ENCODE measurements at places on chromosomes 11 and 22. TPM values are rescaled to one million over a fixed set of nuclear protein-coding genes. Genes with fewer than 3 reads are reported as not detected.

GRCh38 chr11:129222158-129222557, 30.0 kb upstream of the ARHGAP32 start:
- no peak for DNase-seq

GRCh38 chr11:82671451-82671850, 62.2 kb downstream of the FAM181B start:
- DNase-seq, result no peak

DNA sequence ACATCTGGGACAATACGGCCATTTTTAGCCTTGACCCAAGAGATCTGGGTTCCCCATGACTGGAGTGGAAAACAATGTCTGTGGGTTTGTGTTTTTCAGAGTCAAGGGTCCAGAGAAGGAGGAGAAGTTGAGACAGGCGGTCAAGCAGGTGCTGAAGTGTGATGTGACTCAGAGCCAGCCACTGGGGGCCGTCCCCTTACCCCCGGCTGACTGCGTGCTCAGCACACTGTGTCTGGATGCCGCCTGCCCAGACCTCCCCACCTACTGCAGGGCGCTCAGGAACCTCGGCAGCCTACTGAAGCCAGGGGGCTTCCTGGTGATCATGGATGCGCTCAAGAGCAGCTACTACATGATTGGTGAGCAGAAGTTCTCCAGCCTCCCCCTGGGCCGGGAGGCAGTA, 15.7 kb downstream of the NNMT start:
- DNase-seq, result no peak

TEX54 gene
- total RNA-seq, result 0.66 TPM

DNA sequence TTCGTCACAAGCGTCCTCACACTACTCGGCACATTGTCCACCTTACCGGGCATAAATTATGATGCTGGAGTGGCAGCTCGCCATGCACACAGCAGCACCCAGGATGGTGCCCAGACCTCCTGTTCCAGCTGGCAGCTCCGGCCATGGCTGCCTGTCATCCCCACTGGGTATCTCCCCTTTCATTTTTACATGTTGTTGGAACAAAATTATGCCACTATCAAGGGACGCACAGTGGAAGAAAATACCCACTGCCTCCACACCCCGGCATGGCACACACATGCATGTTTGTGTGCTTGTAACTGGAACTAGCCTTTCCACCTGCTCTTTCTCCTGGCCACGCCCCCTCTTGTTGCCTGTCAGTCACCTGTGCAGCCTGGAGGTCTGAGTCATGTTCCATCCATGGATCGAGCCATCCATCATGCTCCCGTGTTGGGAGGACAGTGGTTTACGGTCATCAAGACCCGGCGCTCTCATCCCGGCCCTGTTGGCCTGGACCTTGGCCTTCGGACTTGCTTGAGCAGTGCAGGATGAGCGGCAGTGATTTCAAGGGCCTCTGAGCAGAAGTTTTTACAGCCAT, 1069.6 kb downstream of the BRD1 start:
- no peak for DNase-seq

DNA sequence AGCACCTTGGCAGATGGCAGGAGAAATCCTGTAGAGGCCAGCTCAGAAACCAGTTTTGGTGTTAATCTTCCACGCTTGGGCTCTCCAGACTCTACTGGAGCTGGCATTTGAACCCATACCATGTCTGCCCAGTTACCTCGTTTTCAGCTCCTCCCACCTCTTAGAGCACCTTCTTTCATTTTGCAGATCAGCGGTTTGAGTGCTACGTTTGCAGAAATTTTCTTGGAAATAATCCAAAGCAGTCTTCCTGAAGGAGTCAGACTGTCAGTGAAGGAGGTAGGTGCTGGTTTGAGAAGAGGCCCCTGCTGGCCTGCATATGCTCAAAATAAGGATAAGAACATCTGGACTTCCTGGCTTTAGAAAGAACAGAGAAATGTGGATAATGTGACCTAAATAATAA, 13.7 kb downstream of the COA4 start:
- no peak for DNase-seq

DNA sequence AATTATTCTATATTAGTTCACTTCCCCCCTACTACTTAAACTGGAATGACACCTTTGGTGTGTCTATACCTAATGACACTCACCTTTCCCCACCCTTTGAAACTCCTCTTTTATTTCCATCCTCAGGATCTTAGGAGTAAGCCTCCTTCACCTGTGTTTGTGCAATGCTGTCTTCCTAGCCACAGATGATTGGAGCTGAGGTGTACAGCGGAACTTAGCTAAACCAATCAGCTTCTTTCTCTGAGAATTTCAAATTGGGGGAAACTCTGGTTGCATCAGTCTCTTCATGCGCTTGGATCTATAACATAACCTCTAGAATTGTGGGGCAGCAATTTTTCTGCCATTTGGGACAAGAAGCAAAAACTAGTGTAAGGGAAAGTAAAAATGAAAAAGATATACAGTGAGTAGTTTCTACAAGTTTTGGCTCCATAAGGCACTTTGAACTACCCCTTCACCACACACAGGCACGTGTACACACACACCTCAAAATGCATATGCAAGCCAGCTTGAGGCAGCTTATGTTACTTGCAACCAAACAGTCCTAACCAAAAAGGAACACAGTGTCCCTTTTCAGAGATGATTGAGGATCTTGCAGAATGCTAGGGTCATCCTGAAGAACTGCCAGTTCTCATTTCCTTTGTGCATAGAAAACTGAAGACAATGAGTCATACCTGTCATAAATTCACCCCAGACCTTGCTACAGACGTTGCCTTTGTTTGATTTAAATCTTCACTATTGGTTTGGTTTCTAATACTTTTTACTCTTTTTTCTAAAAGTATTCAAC, 36.0 kb upstream of the LDLRAD3 start:
- peak; percentile 91 for DNase-seq

DNA sequence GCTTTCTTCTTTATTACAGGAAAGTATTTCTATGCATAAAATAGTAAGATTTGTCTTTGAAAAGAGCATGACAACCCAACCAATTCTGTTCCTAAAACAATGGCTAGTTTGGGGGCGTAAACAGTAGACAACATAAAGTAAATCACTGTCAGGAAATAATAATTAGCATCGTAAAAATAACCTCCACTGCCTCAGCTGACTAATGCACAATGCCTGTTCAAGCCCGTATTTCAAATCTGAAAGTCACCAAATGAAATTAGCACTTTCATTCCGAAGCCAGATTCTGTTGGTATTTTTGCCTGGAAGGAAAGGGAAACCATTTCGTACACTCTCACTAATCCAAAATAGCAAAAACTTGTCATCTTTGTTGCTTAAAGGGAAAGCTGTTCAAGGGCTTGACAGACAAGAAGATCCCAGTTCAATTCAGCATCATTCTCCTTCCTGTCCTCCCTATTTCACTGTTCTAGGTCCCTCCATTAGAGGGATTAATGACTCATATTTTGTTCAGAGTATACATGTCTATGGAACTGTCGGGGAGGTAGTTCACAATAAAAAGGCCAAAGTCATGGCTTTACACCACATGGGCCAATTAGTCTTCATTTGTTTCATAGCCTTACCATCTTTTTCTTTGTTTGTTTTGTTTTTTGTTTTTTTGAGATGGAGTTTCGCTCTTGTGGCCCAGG, 154.7 kb downstream of the CADM1 start:
- DNase-seq, result no peak

DNA sequence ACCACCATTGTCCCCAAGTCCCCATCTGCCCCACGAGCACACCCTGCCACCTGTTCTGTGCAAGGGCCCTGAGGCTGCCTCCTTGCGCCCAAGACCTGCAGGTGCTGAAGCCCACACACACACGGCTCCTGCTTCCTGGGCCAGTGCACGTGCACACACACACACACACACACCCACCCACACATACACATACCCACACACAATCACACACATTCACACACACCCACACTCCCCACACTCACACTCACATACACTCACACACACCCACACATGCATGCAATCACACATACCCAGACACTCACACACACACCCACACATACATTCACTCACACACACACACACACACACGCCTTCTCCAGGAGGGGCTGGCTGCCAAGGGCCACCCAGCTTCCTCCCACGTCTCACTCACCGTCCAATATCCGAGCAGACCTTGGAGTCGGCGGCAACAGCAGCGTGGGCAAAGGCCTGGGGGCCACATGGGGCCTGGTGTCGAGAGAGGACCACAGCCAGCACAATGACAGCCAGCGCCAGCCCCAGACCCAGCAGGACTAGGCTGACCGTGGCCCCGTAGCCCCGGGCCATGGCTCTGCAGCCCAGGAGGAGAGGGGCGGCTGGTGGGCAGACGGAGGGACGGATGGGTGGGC, 616 bp downstream of the GGT5 start:
- DNase-seq, result no peak

INS gene
- not detected for total RNA-seq

SLC22A9 gene
- not detected for total RNA-seq

DNA sequence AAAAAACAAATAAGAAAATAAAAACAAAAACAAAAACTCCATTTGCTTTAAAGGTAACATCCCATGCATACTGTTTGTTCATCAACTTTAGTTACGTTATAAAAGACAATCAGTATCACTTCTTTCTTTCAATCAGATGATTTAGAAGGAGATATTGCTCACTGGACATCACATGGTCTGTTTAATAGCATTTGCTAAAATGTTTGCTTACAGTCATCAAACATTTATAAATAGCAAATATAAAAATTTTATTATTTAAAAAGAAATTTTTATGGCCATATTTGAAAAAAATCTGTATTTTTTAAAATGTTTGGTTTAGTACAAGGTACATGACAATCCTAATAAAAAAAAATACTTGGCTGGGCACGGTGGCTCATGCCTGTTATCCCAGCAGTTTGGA, 22.6 kb downstream of the MMP26 start:
- no peak for DNase-seq

OR8D4 gene
- not detected for total RNA-seq

DNA sequence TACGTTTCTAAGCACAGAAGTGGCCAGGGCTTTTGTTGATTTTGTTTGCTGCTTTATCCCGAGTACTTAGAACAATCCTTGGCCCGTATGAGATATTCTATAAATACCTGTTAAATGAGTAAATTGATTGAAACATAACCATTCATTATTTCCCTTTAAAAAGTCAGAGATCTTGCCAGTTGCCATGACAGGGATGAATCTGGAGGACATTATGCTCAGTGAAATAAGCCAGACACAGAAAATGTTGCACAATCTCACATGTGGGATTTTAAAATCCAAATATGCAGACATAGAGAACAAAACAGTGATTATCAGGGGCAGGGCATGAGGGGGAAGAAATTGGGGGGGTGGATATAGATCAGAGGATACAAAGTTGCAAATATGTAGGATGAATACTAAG, 1240.1 kb downstream of the LRRC4C start:
- no peak for DNase-seq

GRCh38 chr11:111457731-111458368, 54.3 kb downstream of the BTG4 start:
- DNase-seq, result no peak

GRCh38 chr11:57249384-57250319, 12.6 kb upstream of the APLNR start:
- DNase-seq, result peak; percentile 70

- DNase-seq, result peak; percentile 52
Observed at GRCh38 chr11:83723999-83724398, 437.8 kb upstream of the CCDC90B start.

SLC17A6 gene
- total RNA-seq, result not detected

DNA sequence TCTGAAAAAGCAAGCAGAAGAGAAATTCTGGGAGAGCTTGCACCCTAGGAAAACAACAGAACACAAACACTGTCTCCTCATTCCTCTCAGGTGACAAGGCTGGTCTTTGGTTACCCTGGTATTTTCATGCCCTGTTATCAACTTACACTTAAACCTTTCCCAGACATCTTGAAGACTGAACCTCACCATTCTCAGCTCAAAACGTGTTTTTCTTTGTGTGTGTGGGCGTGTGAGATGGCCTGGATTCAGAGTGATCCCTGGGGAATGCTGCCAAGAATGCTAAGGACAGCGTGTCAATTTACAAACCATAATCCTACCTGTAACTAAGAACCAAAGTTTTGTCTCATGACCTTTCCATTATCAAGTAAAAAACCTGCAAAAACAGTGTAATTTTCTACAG, 33.3 kb downstream of the ELF5 start:
- peak; percentile 14 for DNase-seq

KDM4D gene
- 3.2 TPM for total RNA-seq

GRCh38 chr11:120964857-120965256, 59.0 kb upstream of the TBCEL start:
- DNase-seq, result peak; percentile 11

- DNase-seq, result no peak
Observed at GRCh38 chr11:119087123-119087522, 2.4 kb downstream of the HMBS start.

DNA sequence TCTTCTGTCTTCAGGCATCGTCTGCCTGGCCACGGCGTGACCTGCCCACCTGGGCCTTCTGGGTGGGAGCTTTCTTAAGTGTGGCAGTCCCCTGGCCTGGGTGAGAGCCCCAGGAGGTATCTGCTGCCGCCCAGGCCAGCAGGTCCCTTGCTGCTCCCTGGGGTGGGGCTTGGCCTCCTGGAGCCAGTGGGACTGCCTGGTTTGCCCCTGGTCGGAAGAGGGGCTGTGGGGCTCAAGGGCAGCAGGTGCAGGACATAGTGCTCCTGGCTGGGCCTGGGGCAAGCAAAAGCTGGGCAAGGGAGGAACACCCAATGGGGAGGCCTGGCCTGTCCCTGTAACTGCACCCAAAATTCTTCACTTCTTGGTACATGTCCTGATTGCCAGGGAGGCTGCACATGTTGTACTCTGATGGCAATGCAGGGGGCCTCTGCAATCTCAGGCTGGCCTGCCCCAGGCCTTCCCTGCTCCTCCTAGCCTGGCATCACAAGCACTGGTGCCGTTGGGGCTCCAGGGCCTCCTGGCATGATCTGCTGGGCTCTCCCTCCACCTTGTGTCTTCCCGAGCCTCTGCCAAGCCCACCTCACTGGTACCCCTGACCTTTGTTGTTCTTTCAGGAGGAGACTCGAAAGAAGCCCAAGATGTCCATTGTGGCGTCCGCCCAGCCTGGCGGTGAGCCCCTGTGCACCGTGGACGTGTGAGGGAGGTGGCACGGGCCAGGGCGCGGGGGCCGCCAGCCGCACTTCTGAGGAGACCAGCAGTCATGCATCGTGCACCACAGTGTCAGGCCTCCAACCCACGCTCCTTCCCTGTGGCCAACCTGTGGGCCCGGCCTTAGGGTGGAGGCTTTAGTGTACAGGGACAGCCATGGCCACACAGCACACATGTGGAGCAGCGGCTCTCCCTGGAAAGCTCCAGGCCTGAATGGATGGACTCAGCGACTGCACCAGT, 6.2 kb upstream of the RANBP1 start:
- no peak for DNase-seq

RBMXL2 gene
- not detected for total RNA-seq

- no peak for DNase-seq
Observed at GRCh38 chr11:73163638-73164174, 21.6 kb upstream of the FCHSD2 start.

CASP12 gene
- not detected for total RNA-seq
